ENCODE measurements at places on chromosomes 7 and 10. TPM values are rescaled to one million over a fixed set of nuclear protein-coding genes. Genes with fewer than 3 reads are reported as not detected.

DNA sequence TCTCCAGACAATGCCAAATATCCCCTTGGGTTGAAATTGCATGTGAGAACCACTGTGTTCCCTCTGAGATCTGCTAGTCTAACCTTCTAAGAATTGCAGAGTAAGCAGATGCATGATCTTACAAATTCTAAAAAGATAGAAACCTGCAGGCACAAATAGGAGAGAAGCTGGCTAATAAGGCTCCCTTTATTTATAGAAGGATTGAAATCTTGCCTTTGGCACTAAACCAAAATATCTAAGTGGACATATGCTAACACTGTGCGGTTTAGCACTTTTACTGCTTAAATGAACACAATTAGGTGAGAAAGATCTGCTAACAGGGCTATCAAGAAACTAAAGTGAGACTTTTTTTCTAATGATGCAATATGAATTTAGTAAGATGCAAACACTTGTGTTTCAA, 225.5 kb downstream of the DOCK4 start:
- no peak for DNase-seq

- DNase-seq = no peak
These were observed 89.8 kb downstream of the TMEM130 start for GRCh38 chr7:98779800-98780587.

DNA sequence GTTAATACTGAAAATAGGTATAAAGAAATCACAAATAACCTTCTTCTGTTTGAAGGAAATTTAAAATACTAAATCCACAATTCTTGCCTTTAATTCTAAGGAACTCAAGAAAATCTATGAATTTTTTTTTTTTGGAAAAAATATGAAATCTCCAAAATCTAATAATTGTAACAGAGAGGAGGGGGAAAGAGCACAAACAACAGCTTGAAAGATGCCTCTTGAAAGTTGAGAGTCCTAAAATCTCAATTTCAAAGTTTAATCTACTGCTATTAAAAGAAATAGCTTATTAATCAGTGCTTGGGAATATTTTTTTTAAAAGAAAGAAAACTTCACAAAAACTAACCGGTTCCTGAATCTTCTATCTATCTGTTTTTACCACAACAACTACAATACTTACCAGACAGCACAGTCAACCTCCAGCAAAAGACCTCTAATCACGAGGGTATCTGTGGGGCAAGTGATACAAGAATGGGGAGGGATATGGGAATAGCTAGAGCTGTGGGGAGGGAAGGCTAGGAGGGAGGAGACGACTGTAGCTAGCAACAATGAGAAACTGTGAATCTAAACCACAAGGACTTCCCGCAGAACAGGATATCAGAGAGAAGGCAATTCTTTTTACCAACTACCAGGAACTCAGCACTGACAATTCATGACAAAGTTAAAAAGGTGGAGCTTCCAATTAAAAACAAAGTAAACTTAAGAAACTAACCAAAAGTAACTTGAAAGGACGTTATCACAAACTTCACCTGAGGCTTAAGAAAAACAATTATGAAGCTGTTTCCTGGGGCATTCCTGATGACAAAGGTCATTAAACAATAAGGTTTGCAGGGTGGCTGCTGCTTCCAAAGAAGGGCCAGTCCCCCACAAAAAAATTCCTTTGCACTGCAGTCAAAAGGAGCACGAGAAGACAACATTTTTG, at the start of gene USP54:
USP54 (minus strand) TSS at position 462 of the 919 bp plus-strand sequence. CDS start 15,684 bp downstream, outside the sequence.
- DNase-seq = no peak

- DNase-seq = no peak
These were observed 255.0 kb downstream of the RPS24 start for GRCh38 chr10:78288663-78289062.

- DNase-seq = no peak
These were observed 177.6 kb downstream of the PLXDC2 start for GRCh38 chr10:19993714-19994315.

DNA sequence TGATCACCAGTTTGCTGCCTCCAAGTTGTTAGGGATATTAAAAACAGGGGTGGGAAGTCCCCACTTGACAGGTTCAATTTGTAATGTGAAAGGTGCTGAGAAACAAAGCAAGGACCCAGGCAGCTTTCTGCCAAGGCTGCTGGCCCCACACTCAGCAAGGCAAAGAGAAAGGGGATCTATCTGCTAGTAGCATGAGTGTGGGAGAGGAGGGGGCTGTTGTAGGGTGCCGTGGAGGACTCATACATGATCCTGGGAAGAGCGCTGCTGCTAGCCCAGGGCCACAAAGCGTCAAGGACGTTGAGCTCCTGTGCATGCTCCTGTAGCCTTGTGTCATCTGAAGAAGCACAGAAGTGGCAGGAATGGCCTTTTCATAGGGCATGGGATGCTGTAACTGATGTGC, 96.5 kb upstream of the INSYN2A start:
- DNase-seq = no peak

DNA sequence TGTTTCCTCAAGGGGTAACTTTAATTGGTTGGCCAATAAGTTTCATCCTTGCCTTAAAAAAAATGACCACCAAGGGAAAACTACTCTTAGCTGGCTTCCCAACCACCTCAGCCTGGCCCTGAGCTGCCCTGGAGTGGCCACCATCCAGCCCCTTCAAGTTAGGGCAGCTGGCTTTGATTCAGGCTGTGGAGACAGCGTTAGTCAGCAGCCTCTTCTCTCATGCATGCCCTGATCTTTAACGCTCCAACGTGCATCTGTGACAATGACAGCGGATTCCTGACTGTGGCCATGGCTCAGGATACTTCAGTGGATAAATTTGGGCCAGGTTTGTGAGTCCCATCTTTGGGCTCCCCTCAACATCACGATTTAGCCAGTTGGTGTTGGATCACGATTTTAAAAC, 111.6 kb downstream of the RBM20 start:
- no peak for DNase-seq

GRCh38 chr7:26461518-26461917, 169.9 kb downstream of the SNX10 start:
- DNase-seq = no peak

DNA sequence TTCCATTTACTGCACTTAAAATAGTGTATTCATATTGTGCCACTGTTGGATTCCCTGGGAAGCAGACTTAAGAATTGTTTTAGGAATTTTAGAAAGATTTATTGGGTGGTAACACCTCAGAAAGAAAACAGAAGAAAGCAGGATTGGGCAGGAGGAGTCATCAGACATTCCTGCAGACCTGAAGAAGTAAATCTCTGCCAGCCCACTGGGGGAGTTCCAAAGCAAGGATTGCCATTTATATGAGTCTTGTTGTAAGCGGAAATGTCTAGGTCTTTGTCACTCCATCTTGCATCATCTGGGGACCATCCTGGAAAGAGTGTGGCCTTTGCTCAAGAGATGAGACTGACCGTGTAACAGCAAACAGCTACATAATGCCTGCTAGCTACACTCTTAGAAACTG, 947.6 kb upstream of the POT1 start:
- DNase-seq = no peak

DNA sequence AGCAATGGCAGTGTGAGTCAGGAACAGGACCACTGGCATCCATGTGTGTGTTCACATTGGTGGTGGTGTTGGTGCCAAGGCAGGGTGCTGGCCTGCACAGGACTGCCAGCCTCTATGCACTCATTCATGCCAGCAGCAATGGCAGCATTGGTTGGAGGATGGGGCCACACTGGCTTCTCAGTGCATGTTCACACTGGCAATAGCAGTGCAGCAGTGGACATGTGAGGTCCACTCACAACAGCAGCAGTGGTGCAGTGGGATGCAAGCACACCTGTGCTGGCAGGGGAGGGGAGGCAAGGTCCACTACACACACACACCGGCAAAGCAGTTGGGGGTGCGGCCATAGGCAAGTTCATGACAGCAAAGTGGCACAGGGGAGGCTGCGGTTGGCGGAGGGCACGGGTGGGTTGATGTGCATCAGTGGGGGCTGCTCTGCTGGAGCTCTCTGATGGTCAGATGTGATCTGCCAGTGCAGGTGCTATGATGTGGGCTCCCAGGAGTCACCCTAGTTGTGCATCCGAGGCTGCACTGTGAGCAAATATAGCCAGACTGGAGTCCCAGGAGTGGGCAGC, 57.8 kb upstream of the TNKS2 start:
- no peak for DNase-seq

DNA sequence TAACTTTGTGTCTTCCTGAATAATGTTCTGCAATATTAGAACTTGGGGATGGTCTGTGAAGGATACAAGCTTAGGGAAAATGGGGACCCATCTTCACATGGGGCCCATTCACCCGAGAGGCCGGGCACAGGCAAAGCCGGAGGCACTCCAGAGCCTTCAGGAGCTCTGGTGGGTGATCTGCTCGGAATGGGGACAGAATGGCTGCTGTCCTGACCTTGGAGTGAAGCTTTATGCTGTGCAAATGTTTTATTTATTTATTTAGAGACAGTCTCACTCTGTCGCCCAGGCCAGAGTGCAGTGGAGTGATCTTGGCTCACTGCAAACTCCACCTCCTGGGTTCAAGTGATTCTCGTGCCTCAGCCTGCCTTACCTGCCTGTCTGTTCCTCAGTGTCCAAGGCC, 55.4 kb downstream of the DYNC2I1 start:
- DNase-seq = no peak

GRCh38 chr7:1046722-1047679, 2.7 kb downstream of the GPR146 start:
- DNase-seq = no peak

- no peak for DNase-seq
These were observed 30.8 kb downstream of the SCD start for GRCh38 chr10:100377830-100378229.

- DNase-seq = no peak
These were observed 22.0 kb downstream of the CSGALNACT2 start for GRCh38 chr10:43160046-43160920.

DNA sequence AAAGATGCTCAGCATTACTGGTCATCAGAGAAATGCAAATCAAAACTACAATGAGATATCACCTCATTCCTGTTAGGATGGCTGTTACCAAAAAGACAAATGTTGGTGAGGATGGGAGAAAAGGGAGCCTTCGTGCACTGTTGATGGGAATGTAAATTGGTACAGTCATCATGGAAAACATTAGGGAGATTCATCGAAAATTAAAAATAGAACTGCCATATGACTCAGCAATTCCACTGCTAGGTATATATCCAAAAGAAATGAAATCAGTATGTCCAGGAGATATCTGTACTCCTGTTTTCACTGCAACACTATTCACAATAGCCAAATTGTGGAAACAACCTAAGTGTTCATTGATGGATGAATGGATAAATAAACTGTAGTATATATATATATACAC, 228.1 kb downstream of the ACTR3B start:
- no peak for DNase-seq

- DNase-seq = no peak
These were observed 66.7 kb upstream of the IL6 start for GRCh38 chr7:22660293-22660692.

DNA sequence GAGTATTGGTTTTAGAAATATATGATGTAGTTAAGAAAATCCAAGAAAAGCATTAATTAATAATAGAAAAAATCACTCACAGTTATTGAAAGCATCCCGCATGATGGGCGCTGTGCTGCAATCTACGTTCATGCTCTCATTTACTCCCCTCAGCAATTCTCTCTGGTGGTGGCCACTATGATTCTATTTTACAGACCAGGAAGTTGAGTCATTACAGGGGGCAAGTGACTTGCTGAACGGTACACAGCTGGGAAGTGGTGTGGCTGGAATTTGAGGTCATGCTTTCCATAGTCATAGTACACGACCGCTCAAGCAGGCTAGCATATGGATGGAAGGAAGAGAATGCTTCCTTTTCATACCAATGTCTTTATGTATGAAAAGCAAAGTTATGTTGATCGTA, 117.4 kb downstream of the TES start:
- DNase-seq = no peak

DNA sequence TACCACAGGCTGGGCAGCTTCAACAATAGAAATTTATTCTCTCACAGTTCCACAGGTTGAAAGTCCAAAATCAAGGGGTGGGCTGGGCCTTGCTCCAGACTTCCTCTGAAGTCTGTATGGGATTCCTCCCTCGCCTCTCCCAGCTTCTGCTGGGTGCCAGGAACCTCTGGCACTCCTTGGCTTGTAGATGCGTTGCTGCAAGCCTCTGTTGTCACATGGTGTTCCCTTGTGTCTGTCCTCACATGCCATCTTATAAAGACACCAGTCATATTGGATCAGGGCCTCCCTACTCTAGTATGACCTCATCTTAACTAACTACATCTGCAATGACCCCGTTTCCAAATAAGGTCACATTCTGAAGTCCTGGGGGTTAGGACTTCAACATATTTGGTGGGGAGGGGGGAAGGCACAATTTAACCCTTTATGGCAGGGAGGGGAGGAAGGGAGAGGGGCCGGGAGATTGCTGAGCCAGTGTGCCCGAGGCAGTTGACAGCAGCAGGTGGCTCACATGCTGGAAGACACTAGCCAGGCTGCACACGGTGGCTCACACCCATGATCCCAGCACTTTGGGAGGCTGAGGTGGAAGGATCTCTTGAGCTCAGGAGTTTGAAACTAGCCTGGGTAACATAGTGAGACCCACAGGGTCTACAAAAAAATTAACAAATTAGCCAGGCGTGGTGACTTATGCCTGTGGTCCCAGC, 18.8 kb downstream of the ZNF282 start:
- no peak for DNase-seq

GRCh38 chr7:155356323-155357105, 58.8 kb downstream of the INSIG1 start:
- DNase-seq = no peak

GRCh38 chr10:122307669-122308416, 36.7 kb downstream of the BTBD16 start:
- DNase-seq = no peak

DNA sequence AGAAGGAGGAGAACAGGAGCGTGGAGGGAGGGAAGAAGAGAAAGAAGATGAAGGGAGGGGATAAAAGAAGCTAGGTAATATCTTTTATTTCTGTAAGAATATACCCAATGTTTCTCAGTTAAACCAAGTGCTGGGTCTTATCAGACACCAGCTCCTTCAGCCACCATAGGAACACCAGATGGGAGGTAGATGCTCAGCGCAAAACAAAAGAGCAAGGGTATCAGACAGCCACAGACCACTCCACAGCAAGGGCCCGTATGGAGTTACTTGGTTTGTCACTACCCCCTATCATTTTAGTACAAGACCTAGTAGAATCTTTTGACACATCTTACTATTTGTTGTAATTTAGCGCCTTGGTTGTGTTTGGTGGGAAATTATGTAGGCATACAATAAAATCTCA, 65.9 kb upstream of the FAM133B start:
- DNase-seq = no peak

- no peak for DNase-seq
These were observed 136.2 kb upstream of the INSYN2A start for GRCh38 chr10:127332631-127333030.

GRCh38 chr7:6501586-6502564, 49.4 kb downstream of the GRID2IP start:
- DNase-seq = no peak

- no peak for DNase-seq
These were observed 52.1 kb upstream of the NME8 start for GRCh38 chr7:37796138-37796775.

GRCh38 chr10:28054228-28054860, 55.5 kb upstream of the ODAD2 start:
- no peak for DNase-seq

The NKX2-3 gene
- total RNA-seq = 0.08 TPM

The NEBL gene
- total RNA-seq = 1.2 TPM

The MCM10 gene
- total RNA-seq = 0.33 TPM

The EIF5AL1 gene
- total RNA-seq = 0.48 TPM

The GDF10 gene
- total RNA-seq = 0.08 TPM

Measured in left lobe of liver (tissue), 2 donors.